ENCODE measurements at places on chromosomes 2 and 18.

GRCh38 chr2:241351640-241352031 lies 4.4 kb upstream of the FARP2 start:
- DNase-seq: no peak

DNA sequence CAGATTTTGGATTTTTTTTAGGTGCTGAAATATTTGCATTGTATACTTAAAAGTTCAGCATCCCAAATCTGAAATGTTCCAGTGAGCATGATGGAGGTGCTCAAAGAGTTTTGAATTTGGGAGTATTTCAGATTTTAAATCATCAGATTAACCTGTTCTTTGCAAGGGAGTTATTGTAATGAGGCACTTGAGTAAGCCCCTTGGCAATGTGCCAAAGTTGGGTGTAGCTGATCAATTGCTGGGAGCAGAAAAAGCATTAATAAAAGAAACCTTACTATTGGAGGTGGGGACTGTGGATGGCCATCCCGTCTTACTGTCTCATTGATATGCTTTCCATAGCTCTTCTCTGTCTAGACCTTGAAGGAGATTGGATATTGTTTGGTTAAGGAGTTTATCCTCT lies 28.3 kb downstream of the MALT1 start:
- peak; percentile 48 for DNase-seq

DNA sequence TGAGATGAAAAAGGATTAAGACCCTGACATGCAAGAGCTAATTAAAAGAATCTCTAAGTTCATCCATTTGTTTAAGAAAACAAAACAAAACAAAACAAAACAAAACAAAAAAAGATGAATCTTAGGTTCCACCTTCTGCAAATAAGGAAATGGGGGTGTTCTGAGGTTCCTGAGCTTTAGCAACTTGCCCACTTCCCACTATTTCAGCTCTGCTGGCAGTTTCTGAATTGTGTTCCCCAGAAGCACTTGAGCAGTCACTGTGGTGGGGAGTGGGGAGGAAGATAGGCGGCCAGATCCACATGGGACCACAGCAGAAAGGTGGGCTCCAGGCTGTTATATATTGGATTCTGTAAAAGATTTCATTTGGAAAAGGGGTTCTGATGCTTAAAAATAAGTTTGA lies 20.3 kb downstream of the INO80C start:
- no peak for DNase-seq

DNA sequence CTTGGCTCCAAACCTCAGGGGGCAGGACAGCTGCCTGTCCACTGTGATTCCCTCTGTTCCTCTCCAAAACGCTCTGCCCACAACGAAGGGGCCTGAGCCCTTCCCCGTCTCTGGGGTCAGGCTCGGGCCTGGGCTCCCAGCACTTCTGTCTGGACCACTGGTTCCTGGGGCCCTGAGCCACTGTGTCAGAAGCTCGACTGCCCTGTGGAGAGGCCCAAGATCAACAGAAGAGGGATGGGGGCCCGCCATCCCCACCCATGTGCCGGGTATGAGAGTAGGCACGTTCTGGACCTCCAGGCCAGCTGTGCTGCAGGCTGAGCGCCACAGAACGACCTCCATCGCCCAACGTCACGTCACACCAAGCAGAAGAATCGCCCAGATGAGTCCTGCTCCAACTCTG lies 119.9 kb upstream of the HS6ST1 start:
- no peak for DNase-seq

DNA sequence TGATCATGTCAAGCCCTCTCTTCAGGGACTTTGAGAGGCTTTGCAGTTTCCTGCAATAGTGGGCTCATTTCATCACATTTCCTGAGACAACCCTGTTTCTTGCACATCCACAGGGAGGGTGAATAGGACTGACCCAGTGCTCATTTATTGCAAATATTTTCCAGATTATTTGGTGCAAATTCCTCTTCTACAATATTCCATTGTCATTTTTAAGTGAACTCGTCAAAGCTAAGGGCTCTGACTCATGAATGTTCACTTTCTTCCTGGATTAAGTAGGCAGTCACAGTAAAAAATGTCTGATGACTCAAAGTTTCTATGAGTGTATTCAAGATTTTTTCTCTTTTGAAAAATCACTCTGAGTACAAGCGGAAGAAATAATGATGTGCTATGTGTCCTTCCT lies 225.5 kb upstream of the GALNT5 start:
- DNase-seq: no peak

DNA sequence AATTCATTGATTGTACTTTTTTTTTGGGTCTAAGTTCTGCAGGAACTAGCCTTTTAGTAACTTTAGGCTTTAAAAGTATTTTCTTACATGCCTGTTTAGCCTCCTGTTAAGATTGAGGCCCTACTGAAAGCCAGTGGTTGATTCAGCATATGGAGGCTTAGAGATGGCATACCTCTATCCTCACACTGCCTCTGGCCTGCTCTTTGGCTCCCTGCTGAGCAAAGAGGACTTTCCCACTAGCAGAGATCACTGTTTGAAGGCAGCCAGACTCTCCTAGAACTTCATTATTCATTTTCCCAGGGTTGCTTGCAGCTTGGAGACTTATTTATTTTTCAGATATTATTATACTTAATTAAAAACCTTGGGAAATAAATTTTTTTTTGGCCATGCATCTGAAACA lies 405.6 kb upstream of the MEX3C start:
- no peak for DNase-seq

GRCh38 chr2:83594241-83595120 lies 864.6 kb downstream of the SUCLG1 start:
- DNase-seq: no peak

GRCh38 chr2:86081724-86082123 lies 24.0 kb downstream of the POLR1A start:
- DNase-seq: no peak

- no peak for DNase-seq
Measured at GRCh38 chr2:219460424-219460926, 25.8 kb downstream of the SPEG start.

DNA sequence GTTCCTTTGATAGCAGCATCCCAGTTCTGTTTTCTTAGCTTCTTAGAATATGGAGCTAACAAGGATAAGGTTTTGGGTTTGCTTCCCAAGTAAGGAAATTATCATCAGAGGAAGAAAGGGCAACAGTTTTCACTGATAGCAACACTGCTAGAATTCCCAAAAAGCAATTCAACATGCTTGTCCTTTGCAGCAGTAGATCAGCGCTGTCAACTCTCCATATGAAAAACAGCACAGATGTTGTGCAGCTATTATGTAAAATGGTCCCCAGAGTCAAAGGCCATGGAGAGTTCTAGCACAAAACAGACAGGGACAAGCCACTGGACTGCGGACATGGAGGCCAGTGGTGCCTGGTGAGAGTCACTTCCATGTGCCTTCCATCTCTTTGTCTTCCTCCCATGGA lies 135.9 kb upstream of the RNF152 start:
- no peak for DNase-seq
